Renal pelvis (tissue), 12 donors: ENCODE measurements at places on chromosomes 16 and 17.

DNA sequence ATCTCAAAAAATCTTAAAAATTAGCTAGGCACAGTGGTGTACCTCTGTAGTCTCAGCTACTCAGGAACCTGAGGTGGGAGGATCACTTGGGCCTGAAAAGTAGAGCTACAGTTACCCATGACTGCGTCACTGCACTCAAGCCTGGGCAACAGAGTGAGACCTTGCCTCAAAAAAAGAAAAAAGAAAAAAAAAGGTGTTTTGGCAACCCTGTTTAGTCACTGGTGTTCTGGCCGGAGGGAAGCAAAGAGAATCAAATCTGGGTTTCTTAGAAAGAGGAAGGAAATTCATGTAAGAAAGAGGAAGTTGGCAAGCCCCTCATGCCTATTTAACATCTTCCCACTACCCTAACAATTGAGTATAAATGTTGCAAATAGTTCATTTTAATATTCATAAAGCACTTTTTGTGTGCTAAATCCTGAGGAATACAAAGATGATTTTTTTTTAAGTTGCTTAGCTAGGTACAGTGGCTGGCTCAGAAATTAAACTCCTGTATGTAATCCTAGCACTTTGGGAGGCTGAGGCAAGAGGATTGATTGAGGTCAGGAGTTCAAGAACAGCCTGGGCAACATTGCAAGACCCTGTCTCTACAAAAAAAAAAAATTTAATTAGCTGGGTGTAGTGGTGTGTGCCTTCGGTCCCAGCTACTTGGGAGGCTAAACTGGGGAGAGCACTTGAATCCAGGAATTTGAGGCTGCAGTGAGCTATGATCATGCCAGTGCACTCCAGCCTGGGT, 6.5 kb upstream of the USP32 start:
- DNase-seq: no peak

DNA sequence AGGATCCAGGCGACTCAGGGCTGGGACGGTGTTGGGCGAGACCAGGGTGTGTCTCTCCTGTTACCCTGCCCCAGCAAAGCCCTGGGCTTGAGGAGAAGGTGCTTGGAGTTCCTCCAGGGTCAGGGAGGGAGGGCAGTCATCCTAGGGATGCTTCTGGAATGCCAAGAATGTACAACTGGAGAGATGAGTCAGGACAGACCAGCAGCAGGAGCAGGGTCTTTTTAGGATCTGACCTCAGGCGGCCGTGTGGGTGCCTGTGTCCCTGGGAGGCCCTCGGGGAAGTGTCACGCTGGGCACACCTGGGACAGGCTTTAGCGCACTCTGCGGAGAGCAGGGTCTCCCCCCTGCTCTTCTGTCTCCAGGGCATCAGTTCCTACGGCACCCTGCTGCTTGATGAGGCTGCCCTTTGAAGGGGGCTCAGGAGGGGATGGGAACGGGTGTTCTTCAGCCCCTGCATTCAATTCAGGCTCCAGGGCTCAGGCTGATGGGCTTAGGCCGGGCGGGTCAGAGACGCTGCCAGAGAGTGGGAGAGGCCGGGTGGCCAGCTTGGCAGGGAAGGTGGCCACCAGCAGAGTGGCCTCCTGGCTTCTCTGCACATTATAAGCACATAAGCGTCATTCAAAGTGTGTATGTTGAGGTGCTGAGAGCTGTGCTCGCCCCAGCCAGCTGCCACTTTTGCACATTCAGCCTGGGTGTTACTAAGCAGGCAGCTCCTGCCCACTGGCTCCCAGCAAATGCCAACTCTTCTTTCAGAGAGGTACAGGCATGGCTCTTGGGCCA, 8.4 kb upstream of the MTSS2 start:
- DNase-seq: no peak

- DNase-seq: no peak
Observed at GRCh38 chr16:53678756-53679343, 24.8 kb downstream of the RPGRIP1L start.

- peak; percentile 74 for DNase-seq
Observed at GRCh38 chr17:14926526-14927122, 338.5 kb downstream of the PMP22 start.

DNA sequence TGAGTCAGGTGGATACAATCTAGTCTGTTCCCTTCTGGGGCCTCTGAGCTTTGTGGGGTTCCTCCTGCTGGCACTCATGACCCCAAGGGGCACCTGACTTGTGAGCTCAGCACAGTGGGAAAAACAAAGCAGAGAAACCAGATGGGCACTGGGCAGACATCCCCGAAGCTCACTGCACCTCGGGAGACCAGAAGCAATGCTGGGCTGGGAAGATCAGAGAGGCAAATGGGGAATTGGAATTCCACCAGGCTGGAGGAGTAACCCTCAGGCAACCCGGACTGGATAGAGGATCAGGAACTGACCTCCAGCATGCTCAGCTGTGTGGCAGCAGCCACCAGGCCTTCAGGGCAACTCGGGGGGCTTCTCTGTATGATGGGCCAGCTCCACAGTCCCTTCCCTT, 50.3 kb downstream of the ABCC12 start:
- DNase-seq: no peak

DNA sequence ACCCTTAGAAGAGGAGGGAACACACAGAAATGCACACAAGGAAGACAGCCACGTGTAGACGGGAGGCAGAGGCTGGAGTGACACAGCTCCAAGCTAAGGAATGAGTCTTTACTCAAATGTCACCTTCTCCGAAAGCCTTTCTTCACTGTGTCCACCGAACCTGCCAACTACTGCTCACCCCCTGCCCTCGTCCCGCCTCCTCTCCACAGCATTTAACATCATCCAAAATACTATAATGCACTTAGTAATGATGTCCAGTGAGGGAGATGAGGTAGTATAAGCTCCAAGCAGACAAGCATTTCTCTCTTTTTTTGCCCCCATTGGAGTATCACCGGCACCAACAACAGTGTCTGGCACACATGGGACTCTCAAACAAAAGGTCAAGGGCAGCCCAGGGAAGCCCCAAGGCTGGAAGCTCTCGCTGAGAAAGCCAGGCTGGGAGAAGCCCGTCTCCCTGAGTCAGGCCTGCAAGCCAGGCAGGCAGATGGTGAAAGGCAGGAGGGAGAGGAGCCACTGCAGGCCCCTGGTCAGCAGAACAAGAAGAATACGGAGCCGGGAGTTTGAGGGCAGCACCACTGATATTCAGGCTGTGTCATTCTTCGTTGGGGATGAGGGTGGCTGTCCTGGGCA, 25.9 kb downstream of the ZFHX3 start:
- DNase-seq: no peak

DNA sequence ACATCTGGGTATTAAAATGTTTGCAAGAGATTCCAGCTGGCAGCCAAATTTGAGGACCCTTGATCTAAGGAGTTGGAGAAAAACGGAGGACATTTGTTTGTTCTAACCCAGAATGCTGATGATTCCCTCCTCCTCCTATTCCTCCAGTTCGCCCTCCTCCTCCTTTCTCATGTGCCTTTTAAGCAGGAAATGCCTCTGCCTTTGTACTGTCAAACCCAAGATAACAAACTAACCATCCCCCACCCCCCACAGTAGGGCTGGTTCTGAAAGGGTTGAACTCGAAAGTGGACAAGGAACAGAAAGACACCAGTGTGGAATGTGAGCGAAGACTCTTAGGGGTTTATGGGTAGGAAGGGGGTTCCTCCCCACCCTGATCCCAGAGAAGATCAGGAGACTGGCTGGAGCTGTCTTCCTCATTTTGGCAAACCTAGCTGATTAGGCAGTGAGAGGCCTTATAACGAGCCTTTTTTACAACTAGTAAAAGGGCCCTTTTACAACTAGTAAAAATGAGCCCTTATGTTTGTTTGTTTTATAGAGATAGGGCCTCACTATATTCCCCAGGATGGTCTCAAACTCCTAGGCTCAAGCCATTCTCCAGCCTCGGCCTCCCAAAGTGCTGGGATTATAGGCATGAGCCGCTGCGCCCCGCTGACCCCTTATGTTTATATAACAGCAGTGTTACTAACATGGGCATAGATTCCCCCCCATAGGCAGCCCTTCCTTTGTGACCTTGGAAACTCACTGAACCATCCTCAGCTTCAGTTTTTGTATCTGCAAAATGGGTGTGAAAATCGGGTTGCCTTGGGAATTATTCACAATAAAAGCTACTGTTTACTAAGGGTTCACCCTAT, 975 bp downstream of the CHD9 start:
- DNase-seq: no peak

GRCh38 chr17:31525801-31526549, 134.5 kb downstream of the RAB11FIP4 start:
- DNase-seq: no peak
